ENCODE measurements at places on chromosomes 11 and 22. TPM values are rescaled to one million over a fixed set of nuclear protein-coding genes. Genes with fewer than 3 reads are reported as not detected.

GRCh38 chr11:86294026-86294425, 8.0 kb upstream of the HIKESHI start:
- DNase-seq: no peak

The PEX16 gene
- total RNA-seq: 19.0 TPM

The NXPE4 gene
- total RNA-seq: not detected

DNA sequence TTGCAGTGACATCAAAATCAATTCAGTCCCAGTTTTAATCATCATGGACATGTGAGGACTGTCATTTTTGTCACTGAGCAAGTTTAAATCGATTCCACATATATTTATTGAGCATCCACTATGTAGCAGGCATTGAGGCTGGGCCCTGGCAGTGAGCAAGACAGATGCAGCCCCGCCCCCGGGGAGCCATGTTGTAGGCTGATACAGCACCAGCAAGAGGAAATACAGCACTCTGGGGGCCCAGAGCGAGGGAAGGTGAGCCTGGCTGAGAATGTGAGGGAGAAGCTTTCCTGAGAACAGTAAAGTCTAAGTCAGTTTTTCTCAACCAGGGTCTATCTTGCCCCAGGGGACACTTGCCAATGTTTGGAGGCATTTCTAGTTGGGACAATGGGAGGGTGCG, 108.6 kb upstream of the ASPHD2 start:
- DNase-seq: no peak

DNA sequence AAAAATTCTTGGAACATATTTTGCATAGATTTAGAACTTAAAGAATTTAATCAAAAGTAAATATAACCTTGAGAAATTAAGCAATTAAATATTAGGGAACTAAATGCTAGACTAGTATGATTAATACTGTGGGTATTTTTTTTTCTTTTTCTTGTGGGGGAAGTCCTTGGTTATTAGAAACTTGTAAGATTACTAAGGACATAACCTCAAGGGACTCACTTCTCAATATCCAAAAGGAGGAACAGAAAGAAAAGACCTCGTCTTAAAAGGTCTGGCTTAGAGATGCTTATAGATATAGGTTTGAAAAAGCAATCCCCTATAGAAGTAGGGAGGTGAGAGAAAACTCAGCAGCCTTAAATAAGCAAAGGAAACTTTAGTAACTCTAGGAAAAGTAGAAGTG, 368.5 kb downstream of the INSC start:
- DNase-seq: no peak

DNA sequence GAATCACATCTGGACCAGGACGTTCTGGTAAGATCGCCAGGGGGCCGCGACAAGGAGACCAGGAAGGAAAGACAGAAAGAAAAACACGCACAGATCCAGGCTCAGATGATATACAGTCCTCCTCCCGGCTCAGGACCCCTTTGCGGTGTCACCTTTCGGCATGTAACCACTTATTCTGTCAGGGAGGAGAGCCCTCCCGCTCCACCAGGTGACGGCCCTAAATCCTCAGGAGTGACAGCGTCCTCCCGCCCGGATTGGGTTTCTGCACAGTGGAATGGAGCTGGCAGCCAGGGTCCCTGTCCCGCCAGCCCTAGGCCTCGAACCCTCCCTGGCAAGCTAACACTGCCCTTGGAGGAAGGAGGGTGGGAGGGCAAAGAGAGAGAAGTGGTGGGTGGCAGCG, 24.3 kb upstream of the KCNQ1OT1 start:
- DNase-seq: no peak

- DNase-seq: no peak
These were observed 86.0 kb downstream of the PKNOX2 start for GRCh38 chr11:125250318-125251213.

Measured in occipital lobe (tissue), 3 donors.